ENCODE measurements at places on chromosomes 6 and 20.

GRCh38 chr20:54051068-54051467 is 19.3 kb downstream of the BCAS1 start:
- H3K27me3 ChIP-seq, result no peaks in the 10 kb centered on the region
- H3K27ac ChIP-seq, result no peak overlapping the region
- H3K36me3 ChIP-seq, result no peaks in the 10 kb centered on the region
- no peaks in the 10 kb centered on the region for H3K4me1 ChIP-seq

DNA sequence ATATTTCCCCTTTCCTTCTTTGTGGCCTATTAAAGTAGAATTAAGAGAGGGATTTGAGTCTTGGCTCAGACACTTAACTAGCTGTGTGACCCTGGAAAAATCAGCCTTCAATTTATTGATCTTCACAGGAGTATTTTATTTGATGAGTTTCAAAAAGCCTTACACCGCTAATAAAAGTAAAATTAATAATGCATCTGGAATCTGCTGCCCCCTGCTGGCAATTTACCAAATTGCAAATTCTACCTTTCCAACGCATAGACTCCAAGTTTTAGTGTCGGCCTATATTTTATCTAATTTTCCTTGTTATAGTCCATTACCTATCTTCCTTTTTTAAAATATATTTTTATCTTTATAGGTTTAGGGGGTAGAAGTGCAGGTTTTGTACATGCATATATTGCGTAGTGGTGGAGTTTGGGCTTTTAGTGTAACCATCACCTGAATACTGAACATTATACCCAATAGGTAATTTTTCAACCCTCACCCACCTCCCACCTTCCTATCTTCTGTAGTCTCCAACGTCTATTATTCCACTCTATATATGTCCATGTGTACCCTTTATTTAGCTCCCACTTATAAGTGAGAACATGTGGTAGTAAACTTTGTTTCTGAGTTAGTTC is 46.3 kb downstream of the GOPC start:
- no peak overlapping the region for H3K4me3 ChIP-seq
- H3K27me3 ChIP-seq, result no peaks in the 10 kb centered on the region
- H3K27ac ChIP-seq, result no peak overlapping the region
- H3K36me3 ChIP-seq, result no peaks in the 10 kb centered on the region
- no peak for DNase-seq

DNA sequence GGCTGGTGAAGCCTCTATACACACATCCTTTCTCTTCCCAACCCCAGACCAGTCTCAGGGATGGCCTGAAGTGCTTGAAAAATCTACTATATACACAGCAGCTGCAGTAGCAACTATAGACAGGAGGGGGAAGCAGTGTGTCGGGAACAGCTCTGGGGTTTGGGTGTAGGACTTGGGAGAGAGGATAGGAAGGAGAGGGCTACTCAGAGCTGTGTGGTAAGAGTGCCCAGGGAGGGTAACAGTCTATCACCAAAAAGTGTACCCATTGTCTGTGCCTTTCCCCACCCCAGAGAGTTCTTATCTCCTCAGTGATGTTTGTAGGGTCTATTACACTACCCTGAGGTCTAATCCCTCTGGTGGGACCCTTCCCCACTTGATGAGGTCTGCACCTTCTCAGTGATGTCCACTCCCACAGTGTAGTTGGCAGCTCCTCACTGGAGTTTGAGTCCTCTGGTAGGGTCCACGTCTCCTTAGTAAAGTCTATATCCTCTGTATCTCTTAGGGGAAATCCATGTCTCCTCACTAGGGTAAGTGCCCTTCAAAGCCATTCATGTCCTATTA is 1.5 kb upstream of the GGT7 start:
- no peak overlapping the region for H3K4me3 ChIP-seq
- DNase-seq, result peak; percentile 93
- no peaks in the 10 kb centered on the region for H3K36me3 ChIP-seq
- peaks cover 33% of the 10 kb centered on the region for H3K4me1 ChIP-seq

- DNase-seq, result no peak
- no peaks in the 10 kb centered on the region for H3K4me1 ChIP-seq
- H3K27me3 ChIP-seq, result no peaks in the 10 kb centered on the region
These were observed 16.9 kb downstream of the STX16 start for GRCh38 chr20:58667975-58668374.

- no peaks in the 10 kb centered on the region for H3K27me3 ChIP-seq
- no peaks in the 10 kb centered on the region for H3K4me1 ChIP-seq
- no peaks in the 10 kb centered on the region for H3K36me3 ChIP-seq
- no peak overlapping the region for H3K4me3 ChIP-seq
- DNase-seq, result no peak
These were observed 77.5 kb upstream of the ESR1 start for GRCh38 chr6:151729829-151730495.

DNA sequence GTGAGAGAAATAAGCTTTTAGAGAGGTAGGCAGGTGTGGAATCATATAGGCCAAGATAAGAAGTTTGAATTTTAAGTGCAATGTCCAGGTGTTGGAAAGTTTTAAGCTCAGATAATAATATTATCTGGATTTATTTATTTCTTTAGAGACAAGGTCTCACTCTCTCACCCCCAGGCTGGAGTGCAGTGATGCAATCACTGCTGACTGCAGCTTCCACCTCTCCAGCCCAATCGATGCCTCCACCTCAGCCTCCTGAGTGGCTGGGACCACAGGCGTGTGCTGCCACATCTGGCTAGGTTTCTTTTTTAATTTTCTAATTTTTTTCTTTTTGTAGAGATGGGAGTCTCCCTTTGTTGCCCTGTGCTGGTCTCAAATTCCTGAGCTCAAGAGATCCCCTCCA is 5.5 kb upstream of the MAS1L start:
- H3K36me3 ChIP-seq, result no peaks in the 10 kb centered on the region
- H3K4me1 ChIP-seq, result no peaks in the 10 kb centered on the region
- no peak overlapping the region for H3K27ac ChIP-seq

DNA sequence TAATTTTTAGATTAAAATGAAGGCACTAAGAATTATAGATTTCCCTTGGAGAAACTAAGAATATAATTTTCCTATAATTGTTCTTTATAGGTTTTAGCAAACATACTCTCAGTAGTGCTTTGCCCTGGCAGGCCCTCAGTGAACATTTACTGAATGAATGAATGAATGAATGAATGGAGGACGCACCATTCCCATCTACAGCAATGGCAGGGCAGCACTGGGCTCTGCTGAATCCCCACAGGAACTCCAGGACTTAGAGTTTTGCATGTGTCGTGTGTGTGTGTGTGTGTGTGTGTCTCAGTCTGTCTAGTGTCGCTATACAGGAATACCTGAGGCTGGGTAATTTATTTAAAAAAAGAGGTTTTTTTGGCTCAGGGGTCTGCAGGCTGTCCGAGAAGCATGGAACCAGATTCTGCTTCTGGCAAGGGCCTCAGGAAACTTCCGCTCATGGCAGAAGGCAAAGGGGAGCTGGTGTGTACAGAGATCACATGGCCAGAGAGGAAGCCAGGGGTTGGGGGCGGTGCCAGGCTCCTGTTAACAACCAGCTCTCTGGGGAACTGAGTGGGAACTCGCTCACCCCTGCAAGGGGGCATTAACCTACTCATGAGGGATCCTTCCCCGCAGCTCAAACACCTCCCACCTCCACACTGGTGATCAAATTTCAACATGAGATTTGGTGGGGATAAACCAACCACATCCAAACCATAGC is 20.1 kb downstream of the RNASET2 start:
- no peaks in the 10 kb centered on the region for H3K4me1 ChIP-seq
- H3K27me3 ChIP-seq, result no peaks in the 10 kb centered on the region
- DNase-seq, result no peak
